Uterine smooth muscle cell (primary cell): ENCODE measurements at places on chromosomes 7 and 10. TPM values are rescaled to one million over a fixed set of nuclear protein-coding genes. Genes with fewer than 3 reads are reported as not detected.

Gene ADAM12
- total RNA-seq: 40.8 and 119 TPM in 2 replicates

Gene NRCAM
- 0.33 and 0.62 TPM in 2 replicates for total RNA-seq

Gene ANKRD61
- 0.44 TPM in 1 of 2 replicates, not detected in the other for total RNA-seq

Gene CNTNAP2
- total RNA-seq: under 0.01 TPM in 1 of 2 replicates, not detected in the other

Gene NKX1-2
- not detected in 2 replicates for total RNA-seq

Gene CPED1
- 117 and 158 TPM in 2 replicates for total RNA-seq

Gene CUBN
- 0.87 and 1.5 TPM in 2 replicates for total RNA-seq

Gene NEUROG3
- not detected in 2 replicates for total RNA-seq

Gene CCL24
- total RNA-seq: not detected in 2 replicates

Gene SLC26A4
- 0.44 and 0.50 TPM in 2 replicates for total RNA-seq

Gene LEP
- 0.12 TPM in 1 of 2 replicates, not detected in the other for total RNA-seq

Gene FOXP2
- total RNA-seq: 3.5 and 6.6 TPM in 2 replicates
